ENCODE measurements at places on chromosomes 1 and 21.

GRCh38 chr1:46735708-46736324 is 16.9 kb upstream of the EFCAB14 start:
- peak; percentile 20 for DNase-seq

DNA sequence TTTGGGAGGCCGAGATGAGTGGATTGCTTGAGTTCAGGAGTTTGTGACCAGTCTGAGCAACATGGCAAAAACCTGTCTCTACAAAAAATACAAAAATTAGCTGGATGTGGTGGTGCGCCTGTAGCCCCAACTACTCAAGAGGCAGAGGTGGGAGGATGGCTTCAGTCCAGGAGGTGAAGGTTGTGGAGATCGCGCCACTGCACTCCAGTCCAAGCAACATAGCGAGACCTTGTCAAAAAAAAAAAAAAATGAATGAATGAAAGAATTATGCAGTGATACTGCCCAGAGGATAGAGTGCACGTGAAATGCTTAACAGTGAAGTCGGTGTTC is 429 bp upstream of the DPH2 start:
- DNase-seq = no peak

DNA sequence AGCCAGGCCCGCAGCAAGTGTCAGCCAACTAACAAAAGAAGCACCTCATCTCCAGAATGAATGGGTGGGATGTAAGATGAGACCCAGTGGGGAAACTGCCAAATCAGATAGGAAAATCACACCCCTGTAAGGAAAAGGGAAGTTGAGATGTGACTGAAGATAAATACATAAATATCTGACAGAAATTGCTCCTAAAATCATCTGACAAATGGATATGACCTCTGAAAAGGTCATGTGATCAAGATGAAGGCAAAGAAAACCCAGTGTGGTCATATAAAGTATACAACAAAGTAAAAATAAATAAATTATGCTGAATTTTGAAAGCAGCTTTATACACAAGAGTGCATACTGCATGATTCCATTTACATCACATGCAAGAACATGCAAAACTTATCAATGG is 12.7 kb downstream of the SIPA1L2 start:
- DNase-seq = no peak

- no peak for DNase-seq
Observed at GRCh38 chr1:117579221-117579906, 26.5 kb upstream of the TENT5C start.

DNA sequence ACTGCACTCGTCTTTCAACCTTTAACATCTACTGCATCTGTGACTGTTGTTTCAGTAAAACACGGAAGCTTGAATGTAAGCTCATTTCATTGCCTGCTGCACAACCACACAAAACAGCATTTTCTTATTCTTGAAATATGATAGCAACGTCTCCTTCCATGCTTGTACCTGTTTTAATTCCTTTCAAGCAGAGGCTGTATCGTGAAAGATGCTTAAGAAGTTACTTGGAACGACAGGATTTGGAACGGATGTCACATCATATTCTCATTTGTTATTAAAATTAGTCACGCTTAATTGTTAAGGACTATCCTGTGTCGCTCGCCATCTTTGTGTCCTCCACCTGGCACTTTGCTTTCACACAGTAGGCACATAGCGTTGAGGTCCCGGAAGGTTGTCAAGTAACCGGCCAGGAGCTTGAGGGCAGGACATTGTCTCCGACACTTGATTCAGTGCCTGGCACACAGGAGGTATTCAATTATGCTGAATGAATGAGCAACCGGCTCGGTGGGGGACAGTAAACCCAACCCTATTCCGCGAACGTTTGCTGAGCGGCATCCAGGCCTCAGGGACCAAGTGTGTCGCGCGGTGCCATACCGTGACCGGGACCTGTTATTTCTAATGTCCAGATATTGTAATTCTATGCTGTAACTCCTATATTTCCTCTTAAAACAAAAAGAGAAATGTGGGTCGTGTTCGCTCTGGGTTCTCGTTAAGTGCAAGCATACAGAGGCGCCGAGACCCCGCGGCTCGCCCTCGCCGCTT is 499 bp upstream of the SH3GLB1 start:
- DNase-seq = peak; percentile 54

DNA sequence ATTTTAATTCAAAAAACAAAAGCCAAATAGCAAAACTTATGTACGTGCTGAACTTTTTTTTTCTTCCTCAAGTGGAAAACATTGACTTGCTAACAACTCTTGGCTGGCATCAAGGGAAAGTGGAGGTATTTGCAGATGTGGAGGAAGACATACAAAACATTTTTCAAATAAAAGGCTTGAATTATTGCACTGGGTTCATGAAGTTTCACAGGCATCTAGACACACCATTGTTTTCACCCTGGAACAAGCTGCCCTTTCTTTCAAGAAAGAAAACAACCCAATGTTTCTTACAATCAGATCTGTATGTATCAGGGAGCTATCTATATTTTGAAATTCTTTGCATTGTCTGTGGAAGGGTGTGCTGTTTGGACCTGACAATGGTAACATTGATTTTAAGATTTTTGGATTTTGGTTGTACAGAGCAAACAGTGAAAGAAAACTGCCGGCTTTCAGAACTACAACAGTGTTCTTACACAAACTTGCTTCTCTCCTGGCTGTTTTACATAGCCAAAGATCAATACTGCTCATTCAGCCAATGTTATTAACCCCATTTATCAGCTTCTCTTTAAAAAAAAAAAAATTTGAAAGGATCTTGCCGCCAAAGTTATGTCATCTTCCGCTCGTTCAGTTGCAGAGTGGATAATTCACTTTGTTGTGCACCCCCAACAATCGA is 187.7 kb upstream of the FOXD3 start:
- DNase-seq = no peak

GRCh38 chr1:20685099-20685662 is 24.0 kb upstream of the DDOST start:
- no peak for DNase-seq

DNA sequence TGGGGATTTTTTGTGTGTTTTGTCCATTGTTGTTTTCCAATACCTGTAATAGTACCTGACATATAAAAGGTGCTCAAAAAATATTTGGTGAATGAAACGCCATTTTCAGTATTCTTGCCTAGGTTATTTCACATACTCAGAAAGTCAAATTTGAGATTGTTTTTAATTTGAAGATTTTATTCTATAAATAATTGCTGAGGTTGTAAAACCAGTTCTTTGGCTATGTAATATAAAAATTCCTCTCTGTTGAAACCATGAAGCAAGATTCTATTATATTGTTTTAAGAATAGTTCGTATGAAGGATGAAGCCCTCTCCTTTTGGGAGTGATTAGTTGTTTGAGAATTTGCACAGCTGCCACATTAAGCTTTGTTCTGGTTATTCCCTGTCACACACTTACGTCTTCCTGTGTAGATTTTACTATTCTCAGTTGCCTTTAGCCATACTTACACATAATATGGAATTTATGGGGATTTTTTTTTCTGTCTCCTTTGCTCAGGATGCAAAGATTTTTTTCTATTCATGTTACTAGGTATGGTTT is 60.2 kb upstream of the MPC2 start:
- no peak for DNase-seq

DNA sequence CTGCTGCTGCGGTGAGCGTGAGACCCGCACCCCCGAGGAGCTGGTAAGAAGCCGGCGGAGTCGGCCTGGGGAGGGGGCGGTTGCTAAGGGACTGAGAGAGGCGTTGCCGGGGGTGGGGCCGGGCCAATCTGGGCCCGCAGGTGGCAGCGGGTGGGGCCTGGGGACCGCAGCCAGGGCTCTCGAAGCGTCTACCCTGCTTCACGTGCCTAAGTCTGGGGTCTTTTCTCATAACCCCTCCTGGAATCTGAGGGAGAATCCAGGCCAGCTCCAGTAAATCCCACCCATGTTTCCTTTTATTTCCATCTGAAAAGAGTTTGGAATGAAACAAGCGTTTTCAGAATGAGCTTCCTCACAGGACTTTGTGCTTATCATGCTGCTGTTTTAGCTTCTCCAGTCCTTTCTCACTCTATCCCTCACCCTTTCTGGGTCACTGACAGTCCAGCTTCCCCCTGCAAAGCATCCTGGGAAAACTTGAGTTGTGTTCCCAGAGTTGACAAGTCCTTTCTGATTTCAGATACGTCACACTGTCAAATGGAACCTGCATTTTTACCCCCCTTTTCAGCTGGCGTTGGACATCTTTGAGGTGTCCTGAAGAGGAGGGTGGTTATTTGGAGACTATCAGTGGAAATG is 431 bp downstream of the CLCN6 start:
- peak; percentile 3 for DNase-seq

- DNase-seq = no peak
Observed at GRCh38 chr1:232057217-232057895, 430.8 kb downstream of the DISC1 start.

DNA sequence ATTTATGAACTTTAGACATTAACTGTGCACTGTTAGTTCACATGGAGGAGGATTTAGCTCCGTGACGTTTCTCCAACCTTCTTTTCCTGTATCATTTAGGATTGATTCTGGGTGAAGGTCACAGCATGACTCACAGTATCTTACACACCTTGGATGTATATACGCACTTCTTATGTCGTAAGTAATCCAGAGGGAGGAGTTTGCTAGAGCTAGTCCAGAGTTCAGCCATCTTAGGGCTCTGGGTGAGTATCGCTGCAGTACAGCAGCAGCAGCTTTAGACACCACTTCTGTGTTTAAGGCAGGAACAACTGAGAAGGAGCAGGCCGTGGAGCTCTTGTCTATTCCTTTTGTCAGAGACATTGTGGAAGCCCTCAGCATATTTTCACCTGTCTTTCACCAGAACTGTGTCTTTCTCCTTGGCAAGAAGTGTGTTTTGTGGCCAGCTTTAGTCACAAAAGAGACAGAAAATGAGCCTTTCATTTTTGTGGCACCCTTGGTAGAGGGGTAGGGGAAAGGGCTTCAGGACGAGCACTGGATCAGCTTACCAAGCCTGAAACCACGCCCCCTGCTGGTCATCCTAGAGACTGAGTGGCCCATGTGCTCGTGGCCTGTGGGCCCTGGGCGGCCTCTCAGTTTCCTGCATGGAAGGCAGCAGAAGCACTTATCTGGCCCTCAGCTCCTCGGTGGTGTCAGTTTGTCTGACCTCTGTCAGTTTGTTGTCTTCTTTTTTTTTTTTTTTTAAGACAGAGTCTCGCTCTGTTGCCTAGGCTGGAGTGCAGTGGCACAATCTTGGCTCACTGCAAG is 64.0 kb downstream of the ADARB1 start:
- peak; percentile 68 for DNase-seq

DNA sequence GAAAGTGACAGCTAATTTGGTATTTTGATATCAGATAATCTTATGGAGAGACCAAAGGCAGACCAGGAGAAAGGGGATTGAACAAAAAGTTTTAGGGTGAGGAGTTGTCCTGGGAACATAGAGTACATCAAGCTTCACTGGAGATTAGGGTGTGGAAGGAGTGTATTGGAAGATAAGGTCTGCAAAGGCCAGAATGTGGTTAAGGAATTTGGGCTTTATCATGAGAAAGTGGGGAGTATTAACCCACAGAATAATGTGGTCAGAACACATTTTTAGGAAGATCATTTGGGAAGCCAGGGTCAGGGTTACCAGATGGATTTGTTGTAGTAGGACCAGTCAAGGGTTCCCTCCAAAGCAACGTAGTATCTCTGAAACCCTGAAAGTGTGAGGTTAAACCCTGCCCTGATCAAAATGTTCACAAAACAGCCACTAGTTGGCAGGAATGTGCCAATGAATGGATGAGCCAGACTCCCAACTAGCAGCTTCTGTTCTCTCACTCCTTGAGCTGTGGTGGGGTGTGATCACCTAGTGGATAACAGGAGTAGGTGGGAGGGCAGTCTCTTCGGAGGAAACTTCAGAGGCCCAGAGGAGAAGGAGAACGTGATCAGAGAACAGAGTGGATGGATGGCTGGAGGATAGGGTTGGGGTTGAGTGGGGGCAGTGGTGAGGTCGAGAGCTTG is 35.8 kb downstream of the SLC2A1 start:
- DNase-seq = peak; percentile 81

DNA sequence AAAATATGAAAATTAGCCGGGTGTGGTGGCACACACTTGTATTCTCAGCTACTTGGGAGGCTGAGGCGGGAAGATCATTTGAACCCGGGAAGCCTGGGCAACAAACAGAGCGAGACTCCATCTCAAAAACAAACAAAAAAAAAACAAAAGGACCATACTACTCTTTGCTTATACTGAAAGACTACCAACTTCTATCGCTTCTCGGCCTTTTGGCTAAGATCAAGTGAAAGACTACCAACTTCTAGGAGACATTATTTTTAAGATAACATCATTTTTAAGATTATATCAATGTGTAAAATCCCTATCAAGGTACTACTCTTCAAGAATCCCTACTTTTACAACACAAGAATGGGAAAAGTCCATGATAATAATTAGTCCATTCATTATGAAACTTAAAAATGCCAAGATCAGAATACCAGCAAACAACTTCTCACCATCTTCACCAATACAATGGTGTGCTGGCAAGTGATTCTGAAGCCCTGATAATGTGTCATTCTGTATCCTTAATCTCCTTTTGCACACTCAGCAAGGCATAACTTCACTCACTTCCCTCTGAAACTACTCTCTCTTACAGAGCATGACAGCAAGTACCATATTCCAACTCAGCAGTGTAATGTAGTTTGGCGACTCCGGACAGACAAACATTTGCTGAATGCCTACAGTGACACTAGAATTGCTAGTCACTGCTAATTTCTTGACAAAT is 1.7 kb downstream of the PTP4A2 start:
- DNase-seq = peak; percentile 39

- DNase-seq = no peak
Observed at GRCh38 chr21:28124541-28124940, 868.1 kb downstream of the LTN1 start.

DNA sequence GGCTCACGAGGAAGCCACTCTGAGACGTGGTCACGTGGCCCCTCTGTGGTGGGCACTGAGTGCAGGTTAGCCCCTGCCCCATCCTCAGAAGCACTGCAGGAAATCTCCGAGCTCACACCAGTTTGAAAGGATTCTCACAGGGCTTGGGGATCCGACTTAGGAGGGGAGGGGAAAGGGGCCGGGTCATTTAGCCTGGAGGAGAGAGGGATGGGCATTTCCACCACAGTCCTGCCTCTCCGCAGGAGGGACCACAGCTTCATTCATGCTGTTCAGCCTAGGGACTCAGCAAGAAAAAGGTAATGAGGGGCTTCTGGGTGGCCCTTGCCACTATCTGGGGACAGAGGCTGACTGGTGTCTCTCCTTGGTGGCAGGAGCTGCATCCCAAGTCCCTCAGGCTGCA is 126.5 kb downstream of the NPHP4 start:
- no peak for DNase-seq

GRCh38 chr1:92994105-92994712 is 32.9 kb upstream of the DIPK1A start:
- DNase-seq = peak; percentile 90

DNA sequence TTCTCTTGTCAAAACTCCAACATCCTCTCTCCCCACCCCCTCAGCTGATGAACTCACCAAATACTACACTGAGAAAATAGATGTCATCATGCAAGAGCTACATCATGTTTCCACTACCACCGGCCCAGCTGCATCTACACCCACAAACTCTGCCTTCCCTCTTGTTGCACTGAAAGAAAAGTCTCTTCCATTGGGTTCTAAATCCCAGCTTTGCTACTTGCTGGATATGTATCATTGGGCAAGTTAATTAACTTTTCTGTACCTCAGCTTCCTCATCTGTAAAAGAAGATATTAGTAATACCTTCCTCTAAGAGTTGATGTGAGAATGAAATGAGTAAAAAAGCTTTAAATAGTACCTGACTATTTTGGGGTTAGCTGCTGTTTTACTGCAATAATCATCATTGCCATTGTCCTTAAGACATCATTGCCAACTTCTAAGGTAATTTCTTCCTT is 108.6 kb downstream of the OLFML2B start:
- DNase-seq = no peak

- peak; percentile 55 for DNase-seq
Observed at GRCh38 chr1:185539277-185539943, 194.8 kb upstream of the HMCN1 start.

GRCh38 chr21:28704746-28705145 is 287.9 kb downstream of the LTN1 start:
- DNase-seq = no peak

All from CD4-positive, alpha-beta T cell treated with Interleukin-2 at 100 ng/mL for 4 hours (primary cell).